ENCODE measurements at places on chromosomes 6 and 20.
A peak's percentile ranks its signal among the peaks of the same experiment; 100 is the strongest.

DNA sequence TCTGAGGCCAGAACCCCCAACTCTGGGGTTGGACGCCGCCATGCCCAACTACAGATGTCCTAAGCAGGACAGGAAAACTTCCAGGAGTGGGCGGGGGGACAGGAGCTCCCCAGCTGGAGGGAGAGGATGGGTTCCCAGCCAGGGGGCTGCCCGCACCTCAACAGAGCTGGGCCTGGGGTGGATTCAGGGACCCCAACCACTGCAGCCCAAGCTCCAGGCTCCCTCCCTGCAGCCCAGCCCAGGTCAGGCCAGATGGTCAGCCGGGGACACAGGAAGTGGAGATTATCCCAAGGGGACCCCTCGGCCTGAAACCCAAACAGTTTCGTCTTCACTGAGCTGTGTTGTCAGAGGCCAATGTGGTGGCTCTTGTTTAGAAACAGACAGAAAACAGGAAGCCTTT lies 9.4 kb downstream of the LAMA5 start:
- no peak overlapping the region for H3K4me3 ChIP-seq
- H3K4me1 ChIP-seq: peaks cover 17% of the 10 kb centered on the region
- no peaks in the 10 kb centered on the region for H3K27me3 ChIP-seq

GRCh38 chr20:23311947-23312506 lies 38.6 kb upstream of the NXT1 start:
- H3K27ac ChIP-seq: no peak overlapping the region
- H3K4me1 ChIP-seq: no peaks in the 10 kb centered on the region
- no peak for DNase-seq
- H3K4me3 ChIP-seq: no peak overlapping the region
- H3K36me3 ChIP-seq: no peaks in the 10 kb centered on the region

DNA sequence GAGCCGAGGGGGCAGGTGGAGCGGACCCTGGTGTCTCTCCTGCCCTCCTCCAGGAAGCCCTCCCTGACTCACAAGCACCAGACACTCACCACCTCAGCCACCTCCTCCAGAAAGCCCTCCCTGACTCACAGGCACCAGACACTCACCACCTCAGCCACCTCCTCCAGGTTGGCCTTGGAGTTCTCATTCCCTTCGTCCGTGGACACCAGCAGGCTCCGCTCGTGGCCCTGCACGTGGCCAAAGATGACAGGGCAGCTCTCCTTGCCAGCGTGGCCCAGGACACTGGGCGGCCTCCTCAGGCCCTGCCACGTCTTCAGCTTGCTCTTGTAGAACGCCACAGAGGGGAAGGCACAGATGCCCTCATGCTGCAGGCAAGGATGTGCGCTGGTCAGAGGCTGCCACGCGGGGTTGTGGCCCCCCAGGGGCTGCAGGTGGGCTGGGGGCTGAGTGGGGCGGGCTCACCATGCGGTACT lies 6.4 kb downstream of the FNDC11 start:
- no peaks in the 10 kb centered on the region for H3K27me3 ChIP-seq
- H3K4me1 ChIP-seq: no peaks in the 10 kb centered on the region
- H3K36me3 ChIP-seq: no peaks in the 10 kb centered on the region
- no peak overlapping the region for H3K27ac ChIP-seq
- no peak overlapping the region for H3K4me3 ChIP-seq

- H3K36me3 ChIP-seq: no peaks in the 10 kb centered on the region
- no peak for DNase-seq
- H3K27me3 ChIP-seq: no peaks in the 10 kb centered on the region
- H3K4me3 ChIP-seq: no peak overlapping the region
Observed at GRCh38 chr6:7124114-7124513, 16.4 kb downstream of the RREB1 start.

GRCh38 chr6:73054958-73055357 lies 170.3 kb downstream of the KHDC1L start:
- DNase-seq: no peak
- H3K4me3 ChIP-seq: no peak overlapping the region
- no peaks in the 10 kb centered on the region for H3K27me3 ChIP-seq
- H3K36me3 ChIP-seq: no peaks in the 10 kb centered on the region

- no peaks in the 10 kb centered on the region for H3K27me3 ChIP-seq
- no peak overlapping the region for H3K27ac ChIP-seq
- H3K4me3 ChIP-seq: no peak overlapping the region
- no peak for DNase-seq
- no peaks in the 10 kb centered on the region for H3K4me1 ChIP-seq
- H3K36me3 ChIP-seq: no peaks in the 10 kb centered on the region
Observed at GRCh38 chr20:37729452-37729851, 35.6 kb downstream of the CTNNBL1 start.

- H3K27me3 ChIP-seq: no peaks in the 10 kb centered on the region
- no peaks in the 10 kb centered on the region for H3K4me1 ChIP-seq
- no peak overlapping the region for H3K27ac ChIP-seq
- H3K36me3 ChIP-seq: no peaks in the 10 kb centered on the region
Observed at GRCh38 chr6:166775923-166776220, 148.8 kb upstream of the RPS6KA2 start.

GRCh38 chr6:46324706-46325105 lies 153.9 kb upstream of the ENPP5 start:
- no peaks in the 10 kb centered on the region for H3K36me3 ChIP-seq
- H3K27me3 ChIP-seq: no peaks in the 10 kb centered on the region
- peaks cover 34% of the 10 kb centered on the region for H3K4me1 ChIP-seq
- peak overlapping the region; percentile 24 for H3K27ac ChIP-seq

GRCh38 chr20:1242530-1242929 lies 16.7 kb downstream of the RAD21L1 start:
- no peak for DNase-seq
- H3K27me3 ChIP-seq: no peaks in the 10 kb centered on the region
- no peaks in the 10 kb centered on the region for H3K36me3 ChIP-seq
- no peak overlapping the region for H3K4me3 ChIP-seq

DNA sequence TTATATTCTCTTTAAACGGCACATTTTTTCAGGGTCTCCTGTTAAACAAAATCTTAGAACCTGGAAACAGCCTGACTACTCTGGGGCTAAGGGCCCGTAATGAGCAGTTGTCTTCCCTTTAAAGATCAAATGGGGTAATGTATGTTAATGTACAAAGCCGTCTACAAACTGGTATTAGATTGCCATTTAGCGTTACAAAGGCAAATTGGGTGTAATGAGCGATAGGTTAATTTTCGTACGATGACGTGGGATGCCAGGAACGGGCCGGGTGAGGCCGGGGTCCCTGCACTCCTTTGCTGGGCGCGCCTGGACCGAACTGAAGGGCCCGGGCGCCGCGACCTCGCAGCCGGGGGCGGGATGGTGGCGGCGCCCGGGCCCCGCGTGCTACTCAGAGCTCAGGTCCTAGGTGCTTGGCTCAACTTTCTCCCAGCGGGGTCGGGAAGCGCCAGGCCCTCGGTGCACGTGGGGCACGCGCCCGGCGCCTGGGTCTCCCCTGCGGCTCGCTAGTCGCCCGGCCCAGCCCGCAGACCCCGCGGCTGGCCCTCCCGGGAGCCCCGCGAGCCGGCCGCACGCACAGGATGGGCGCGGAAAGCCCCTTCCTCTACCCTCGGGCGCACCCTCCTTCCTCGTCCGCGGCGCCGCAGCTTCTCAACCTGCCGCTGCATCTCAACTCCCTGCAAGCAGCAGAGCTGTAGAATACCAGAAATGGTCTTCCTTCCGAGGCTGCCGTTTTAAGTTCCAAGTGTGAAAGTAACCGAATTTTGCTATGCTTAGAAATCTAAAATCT lies 5.9 kb downstream of the NKX2-4 start:
- H3K27me3 ChIP-seq: peaks cover 7% of the 10 kb centered on the region
- no peak overlapping the region for H3K27ac ChIP-seq
- peaks cover 5% of the 10 kb centered on the region for H3K4me1 ChIP-seq
- no peak overlapping the region for H3K4me3 ChIP-seq

GRCh38 chr20:10707068-10707467 lies 33.3 kb upstream of the JAG1 start:
- H3K36me3 ChIP-seq: no peaks in the 10 kb centered on the region
- no peak overlapping the region for H3K27ac ChIP-seq
- no peaks in the 10 kb centered on the region for H3K27me3 ChIP-seq
- H3K4me1 ChIP-seq: no peaks in the 10 kb centered on the region
- no peak for DNase-seq

DNA sequence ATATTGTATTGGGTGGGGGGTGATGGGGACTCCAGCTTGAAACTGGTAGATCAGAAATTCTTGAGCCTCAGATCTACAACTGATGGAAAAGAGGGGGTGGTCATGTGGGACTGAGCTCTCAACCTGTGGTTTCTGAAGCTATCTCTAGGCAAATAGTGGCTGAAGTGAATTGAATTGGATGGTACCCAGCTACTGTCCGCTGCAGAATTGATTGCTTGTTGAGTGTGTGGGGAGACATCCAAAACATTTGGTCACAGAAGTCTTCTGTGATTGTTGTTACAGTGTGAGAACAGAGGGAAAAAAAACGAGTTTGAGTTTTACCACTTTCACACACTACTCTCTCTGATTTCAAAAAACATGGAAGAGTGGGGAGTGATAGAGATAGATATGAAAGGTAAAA lies 14.8 kb downstream of the CDS2 start:
- H3K27ac ChIP-seq: no peak overlapping the region
- no peaks in the 10 kb centered on the region for H3K27me3 ChIP-seq
- no peak overlapping the region for H3K4me3 ChIP-seq
- no peaks in the 10 kb centered on the region for H3K36me3 ChIP-seq

DNA sequence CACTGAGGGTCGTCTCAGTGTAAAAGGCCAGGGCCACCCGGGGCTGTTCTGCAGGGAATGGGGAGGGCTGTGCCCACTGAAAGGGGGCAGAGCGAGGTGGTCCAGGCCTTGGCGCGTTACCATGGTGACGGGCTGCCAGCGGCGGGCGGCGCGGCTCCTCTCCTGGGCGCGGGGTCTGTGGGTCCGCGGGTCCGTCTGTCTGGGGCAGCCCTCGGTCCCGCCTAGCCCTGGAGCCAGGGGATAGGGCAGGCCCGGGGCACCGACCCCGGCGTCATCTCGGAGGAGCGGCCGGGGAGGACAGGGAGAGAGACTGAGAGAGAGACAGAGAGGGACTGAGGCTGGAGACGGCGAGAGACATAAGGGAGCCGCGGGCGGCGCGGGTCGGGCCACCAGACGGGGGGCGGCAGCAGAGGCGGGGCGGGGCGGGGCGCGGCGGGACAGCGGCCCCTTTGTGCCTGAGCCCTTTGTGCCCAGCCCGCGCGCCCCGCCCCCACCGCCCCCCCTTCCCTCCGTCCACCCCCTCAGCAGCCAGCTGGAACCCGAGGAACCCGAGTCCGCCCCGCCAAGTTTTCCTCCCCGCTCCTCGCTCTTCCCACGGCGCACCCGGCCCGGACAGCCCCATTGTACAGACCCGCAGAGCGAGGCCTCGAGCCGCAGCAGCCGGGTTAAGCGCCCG lies at the start of gene KIAA1755:
TSS of gene KIAA1755 (minus strand) at position 358 of the 676 bp plus-strand sequence. CDS start at position 123, 235 bp downstream.
- H3K27ac ChIP-seq: peak within 1 kb of the TSS; percentile 93
- DNase-seq: peak; percentile 62
- H3K4me3 ChIP-seq: peak within 1 kb of the TSS; percentile 46

DNA sequence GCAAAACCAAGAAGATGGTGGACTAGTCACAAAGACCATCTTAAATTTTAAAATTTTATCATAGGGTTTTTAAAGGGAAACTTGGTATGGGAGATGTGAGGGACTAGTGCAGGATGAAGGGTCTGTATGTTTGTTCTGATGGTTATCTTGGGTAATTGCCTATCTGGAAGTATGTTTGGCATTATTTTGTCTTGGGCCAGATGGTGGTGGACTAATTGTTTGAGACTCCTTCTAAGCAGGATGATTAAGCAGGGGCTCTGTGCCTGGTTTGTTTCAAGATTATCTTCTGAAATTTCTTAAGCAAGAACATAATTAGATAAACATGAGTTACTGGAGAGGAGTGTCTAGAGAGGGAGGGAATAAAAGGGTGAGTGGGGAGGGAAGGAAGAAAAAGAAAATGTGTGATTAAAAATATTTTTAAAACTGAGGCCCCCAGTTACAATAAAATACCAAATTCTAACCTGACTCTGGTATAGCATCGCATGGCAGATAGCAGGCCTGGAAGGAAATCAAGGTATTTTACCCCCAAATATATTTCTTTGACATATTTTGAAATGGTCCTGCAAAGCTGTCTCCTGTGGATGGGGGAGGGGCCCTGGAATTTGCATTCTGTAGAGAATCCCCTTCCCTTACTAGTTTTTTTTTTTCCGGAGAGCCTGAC lies 49.9 kb upstream of the FAM184A start:
- no peaks in the 10 kb centered on the region for H3K27me3 ChIP-seq
- no peaks in the 10 kb centered on the region for H3K36me3 ChIP-seq
- no peaks in the 10 kb centered on the region for H3K4me1 ChIP-seq
- no peak for DNase-seq
- no peak overlapping the region for H3K27ac ChIP-seq

- DNase-seq: no peak
- H3K27ac ChIP-seq: no peak overlapping the region
- H3K36me3 ChIP-seq: no peaks in the 10 kb centered on the region
- no peaks in the 10 kb centered on the region for H3K27me3 ChIP-seq
Observed at GRCh38 chr6:90288404-90288803, 8.2 kb downstream of the BACH2 start.

DNA sequence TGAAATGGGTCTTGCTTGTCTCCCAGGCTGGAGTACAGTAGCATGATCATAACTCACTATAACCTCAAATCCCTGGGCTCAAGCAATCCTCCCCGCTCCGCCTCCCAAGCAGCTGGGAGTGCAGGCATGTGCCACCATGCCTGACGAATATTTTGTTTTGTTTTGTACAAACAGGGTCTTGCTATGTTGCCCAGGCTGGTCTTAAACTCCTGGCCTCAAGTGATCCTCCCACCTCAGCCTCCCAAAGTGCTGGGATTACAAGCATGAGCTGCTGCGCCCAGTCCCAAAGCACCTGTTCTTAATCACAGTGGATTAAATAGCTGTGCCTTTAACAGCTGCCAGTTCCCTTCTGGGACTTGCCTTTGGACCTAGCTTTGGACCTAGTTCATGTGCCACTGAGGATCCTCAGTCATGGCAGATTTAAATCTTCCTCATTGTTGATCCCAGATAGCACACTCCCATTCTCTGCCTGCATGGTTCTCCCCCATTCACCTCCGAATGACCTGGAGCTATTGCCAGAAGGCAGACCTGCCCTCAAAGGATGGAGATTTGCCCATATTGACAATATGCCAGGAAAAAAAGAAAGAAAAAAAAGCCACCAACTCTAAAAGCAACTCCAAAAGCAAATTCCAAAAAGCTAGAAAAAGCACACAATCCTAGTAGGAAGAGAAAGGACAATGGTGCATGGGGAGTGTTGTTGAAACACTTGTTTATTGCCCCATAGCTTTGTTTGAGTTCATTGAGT lies 10.6 kb downstream of the POFUT1 start:
- no peaks in the 10 kb centered on the region for H3K4me1 ChIP-seq
- DNase-seq: no peak
- no peak overlapping the region for H3K27ac ChIP-seq
- no peak overlapping the region for H3K4me3 ChIP-seq
- no peaks in the 10 kb centered on the region for H3K27me3 ChIP-seq
- no peaks in the 10 kb centered on the region for H3K36me3 ChIP-seq

DNA sequence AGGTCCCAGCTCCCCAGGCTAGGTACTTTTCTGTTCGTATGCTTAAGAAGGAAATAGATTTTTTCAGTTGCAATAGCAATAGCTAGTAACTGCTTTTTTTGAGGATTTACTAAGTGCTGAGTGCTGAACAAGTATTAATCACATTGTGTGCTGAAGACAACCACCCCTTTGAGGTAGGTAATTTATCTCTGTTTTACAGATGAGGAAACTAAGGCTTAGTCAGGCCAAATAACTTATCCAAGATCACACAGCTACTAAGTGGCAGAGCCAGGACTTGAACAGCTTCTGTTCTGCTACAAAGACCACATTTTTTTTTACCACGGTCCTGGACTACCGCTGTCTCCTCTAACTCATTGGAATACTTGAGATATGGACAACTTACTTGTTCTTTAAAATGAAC lies 39.8 kb downstream of the LRRN4 start:
- peaks cover 4% of the 10 kb centered on the region for H3K4me1 ChIP-seq
- no peak overlapping the region for H3K4me3 ChIP-seq
- no peaks in the 10 kb centered on the region for H3K36me3 ChIP-seq
- no peak overlapping the region for H3K27ac ChIP-seq
- no peak for DNase-seq
